ENCODE measurements at places on chromosomes 3 and 15. TPM values are rescaled to one million over a fixed set of nuclear protein-coding genes. Genes with fewer than 3 reads are reported as not detected.
A peak's percentile ranks its signal among the peaks of the same experiment; 100 is the strongest.

DNA sequence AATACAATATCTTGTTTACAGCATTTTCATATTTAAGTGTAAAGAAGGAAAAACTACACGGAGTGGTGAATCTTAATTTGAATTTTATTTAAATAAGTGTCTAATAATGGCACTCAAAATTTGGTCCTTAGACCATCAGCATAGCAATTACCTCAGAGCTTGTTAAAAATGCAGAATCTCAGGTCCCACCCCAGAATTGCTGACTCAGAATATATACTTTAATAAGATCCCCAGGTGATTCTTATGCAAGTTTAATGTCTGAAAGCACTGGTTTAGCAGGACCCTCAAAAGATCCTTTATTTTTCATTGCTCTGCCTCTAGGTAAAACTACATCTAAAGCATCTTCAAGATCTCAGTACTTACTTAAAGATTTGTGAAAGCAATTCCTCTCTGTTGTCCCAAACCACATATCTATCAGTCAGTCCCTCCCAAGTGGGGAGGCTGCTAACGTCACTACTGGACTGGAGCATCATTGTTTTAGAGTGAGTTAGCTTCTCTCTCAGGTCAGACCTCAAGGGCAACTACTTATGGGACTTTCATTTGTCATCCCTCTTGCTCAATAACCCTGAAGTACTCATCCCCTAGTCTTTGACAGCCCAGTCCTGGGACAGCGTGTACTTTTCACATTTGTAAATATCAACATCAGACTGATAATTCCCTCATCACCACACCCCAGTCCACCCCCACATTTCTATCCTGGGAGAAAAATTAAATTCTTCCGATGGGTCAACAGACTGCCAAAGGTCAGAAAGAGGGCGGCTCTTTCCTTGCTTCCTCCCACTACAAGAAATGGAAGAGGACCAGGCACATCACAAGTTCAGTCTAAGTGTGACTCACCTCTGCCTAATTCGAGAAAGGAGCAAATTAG lies 76.7 kb downstream of the CBLB start:
- no peaks in the 10 kb centered on the region for H3K36me3 ChIP-seq

- DNase-seq, result no peak
- no peak overlapping the region for H3K4me3 ChIP-seq
- no peak overlapping the region for H3K27ac ChIP-seq
- no peaks in the 10 kb centered on the region for H3K36me3 ChIP-seq
- H3K27me3 ChIP-seq, result no peaks in the 10 kb centered on the region
- H3K4me1 ChIP-seq, result peaks cover 5% of the 10 kb centered on the region
Observed at GRCh38 chr3:15523660-15524417, 2.3 kb upstream of the COLQ start.

Gene GP5
- 0.38 TPM for total RNA-seq

GRCh38 chr3:71579935-71580406 lies 3.6 kb downstream of the FOXP1 start:
- no peaks in the 10 kb centered on the region for H3K36me3 ChIP-seq
- no peaks in the 10 kb centered on the region for H3K27me3 ChIP-seq
- H3K27ac ChIP-seq, result peak overlapping the region; percentile 93
- peaks cover 52% of the 10 kb centered on the region for H3K4me1 ChIP-seq
- no peak for DNase-seq
- H3K4me3 ChIP-seq, result peak overlapping the region; percentile 85

GRCh38 chr15:34584996-34585395 lies 1.5 kb upstream of the GOLGA8B start:
- H3K4me1 ChIP-seq, result peaks cover 15% of the 10 kb centered on the region
- no peak overlapping the region for H3K27ac ChIP-seq
- H3K4me3 ChIP-seq, result no peak overlapping the region
- H3K36me3 ChIP-seq, result no peaks in the 10 kb centered on the region
- DNase-seq, result no peak

DNA sequence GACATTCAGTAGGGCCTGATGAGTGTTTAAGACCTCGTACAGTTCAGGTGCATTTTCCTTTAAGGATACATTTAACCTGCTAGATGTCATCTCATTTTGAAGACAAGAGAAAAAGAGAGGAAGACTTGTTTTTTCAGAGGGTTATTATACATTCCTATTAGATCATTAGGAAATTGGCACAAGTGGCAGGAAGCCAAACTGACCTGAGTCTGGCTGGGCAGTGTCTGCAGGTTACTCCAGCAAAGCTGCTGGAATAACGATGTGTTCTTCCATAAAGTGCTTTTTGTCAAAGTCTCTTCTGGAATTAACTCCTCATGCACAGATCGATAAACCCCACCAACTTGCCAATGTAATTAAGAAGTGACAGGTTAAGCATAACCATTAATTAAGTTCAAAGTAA lies 396.4 kb upstream of the TPRG1 start:
- H3K27ac ChIP-seq, result no peak overlapping the region
- peaks cover 29% of the 10 kb centered on the region for H3K4me1 ChIP-seq

Measured in lower lobe of right lung (tissue), 2 donors.